ENCODE measurements at places on chromosomes 12 and 14. TPM values are rescaled to one million over a fixed set of nuclear protein-coding genes. Genes with fewer than 3 reads are reported as not detected.

Gene C12orf60
- 1.6 TPM for total RNA-seq

Gene TAMALIN
- 20.8 TPM for total RNA-seq

Gene ADAM21
- 0.32 TPM for total RNA-seq

Gene DIO2
- 1.1 TPM for total RNA-seq

Gene PLBD1
- 30.9 TPM for total RNA-seq

Gene CRACR2A
- total RNA-seq, result 7.5 TPM

Gene KRT83
- total RNA-seq, result not detected

Gene JAG2
- 17.1 TPM for total RNA-seq

Gene RHOJ
- total RNA-seq, result 20.3 TPM

Gene TMCC3
- total RNA-seq, result 6.7 TPM

Gene DTX1
- 4.9 TPM for total RNA-seq

Gene TGM1
- total RNA-seq, result 2.0 TPM

Gene LIN7A
- total RNA-seq, result 21.8 TPM

Gene ENDOU
- 0.41 TPM for total RNA-seq

Gene PLCZ1
- total RNA-seq, result 1.3 TPM

Gene SLC6A12
- total RNA-seq, result 2.9 TPM

Gene CSRNP2
- total RNA-seq, result 18.5 TPM

Gene MAPK1IP1L
- total RNA-seq, result 60.8 TPM

Gene FITM1
- 87.4 TPM for total RNA-seq

Gene RAPGEF3
- 14.1 TPM for total RNA-seq

Gene SLC6A15
- not detected for total RNA-seq

Gene HNRNPC
- 276 TPM for total RNA-seq

Gene PRR4
- total RNA-seq, result 0.83 TPM
